ENCODE measurements at places on chromosomes 1 and 21. TPM values are rescaled to one million over a fixed set of nuclear protein-coding genes. Genes with fewer than 3 reads are reported as not detected.

DNA sequence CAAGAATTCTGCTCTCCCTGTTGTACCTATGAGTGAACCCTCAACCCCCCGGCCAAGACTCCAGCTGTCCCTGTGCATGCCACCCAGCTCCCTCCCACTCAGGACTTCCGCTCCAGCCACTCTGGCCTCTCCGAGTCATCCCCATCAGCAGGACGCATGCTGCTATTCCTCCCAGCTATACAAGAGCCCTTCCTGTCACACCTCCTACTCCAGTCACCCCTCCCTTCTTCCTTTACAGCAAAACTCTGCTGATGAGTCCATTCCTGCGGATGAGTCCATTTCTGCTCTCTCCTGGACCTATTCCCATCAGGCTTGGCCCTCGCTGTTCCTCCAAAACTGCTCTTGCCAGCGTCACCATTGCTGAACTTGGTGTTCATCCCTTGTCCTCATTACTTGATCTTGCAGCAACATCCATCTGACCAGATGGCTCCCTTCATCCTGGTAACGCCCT is 42.2 kb downstream of the H3-3A start:
- no peaks in the 10 kb centered on the region for H3K27me3 ChIP-seq
- H3K36me3 ChIP-seq: no peaks in the 10 kb centered on the region
- peaks cover 18% of the 10 kb centered on the region for H3K4me1 ChIP-seq

DNA sequence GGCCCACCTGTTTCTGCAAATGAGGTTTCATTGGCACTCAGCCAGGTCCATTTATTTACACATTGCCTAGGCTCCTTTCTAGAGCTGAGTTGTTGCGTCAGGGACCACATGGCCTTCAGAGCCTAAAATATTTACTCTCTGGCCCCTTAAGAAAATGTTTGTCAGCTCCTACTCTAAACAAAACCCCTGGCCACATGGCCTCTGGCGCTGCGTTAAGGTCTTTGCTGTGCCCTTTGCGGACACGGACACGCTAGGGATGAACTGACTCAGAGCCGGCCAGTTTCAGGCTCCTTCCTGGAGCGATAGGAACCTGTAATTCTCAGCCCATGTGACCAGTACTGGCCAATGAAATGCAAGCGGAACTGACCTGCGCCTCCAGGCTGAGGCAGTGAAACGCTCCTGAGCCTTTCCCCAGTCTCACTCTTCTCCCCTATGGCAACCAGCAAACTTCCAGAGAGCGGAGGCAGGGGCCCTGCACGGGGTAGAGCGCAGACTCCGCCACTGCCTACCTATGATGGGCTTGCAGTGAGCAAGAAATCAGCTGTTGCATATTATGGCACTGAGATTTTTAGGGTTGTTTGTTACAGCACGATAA is 160.3 kb downstream of the ETS2 start:
- no peaks in the 10 kb centered on the region for H3K36me3 ChIP-seq
- no peak overlapping the region for H3K27ac ChIP-seq
- no peaks in the 10 kb centered on the region for H3K27me3 ChIP-seq
- H3K4me3 ChIP-seq: no peak overlapping the region
- H3K4me1 ChIP-seq: no peaks in the 10 kb centered on the region

GRCh38 chr21:42236693-42237092 is 17.8 kb downstream of the ABCG1 start:
- DNase-seq: no peak
- peaks cover 82% of the 10 kb centered on the region for H3K4me1 ChIP-seq
- H3K36me3 ChIP-seq: no peaks in the 10 kb centered on the region
- peak overlapping the region; percentile 96 for H3K27ac ChIP-seq
- no peaks in the 10 kb centered on the region for H3K27me3 ChIP-seq

DNA sequence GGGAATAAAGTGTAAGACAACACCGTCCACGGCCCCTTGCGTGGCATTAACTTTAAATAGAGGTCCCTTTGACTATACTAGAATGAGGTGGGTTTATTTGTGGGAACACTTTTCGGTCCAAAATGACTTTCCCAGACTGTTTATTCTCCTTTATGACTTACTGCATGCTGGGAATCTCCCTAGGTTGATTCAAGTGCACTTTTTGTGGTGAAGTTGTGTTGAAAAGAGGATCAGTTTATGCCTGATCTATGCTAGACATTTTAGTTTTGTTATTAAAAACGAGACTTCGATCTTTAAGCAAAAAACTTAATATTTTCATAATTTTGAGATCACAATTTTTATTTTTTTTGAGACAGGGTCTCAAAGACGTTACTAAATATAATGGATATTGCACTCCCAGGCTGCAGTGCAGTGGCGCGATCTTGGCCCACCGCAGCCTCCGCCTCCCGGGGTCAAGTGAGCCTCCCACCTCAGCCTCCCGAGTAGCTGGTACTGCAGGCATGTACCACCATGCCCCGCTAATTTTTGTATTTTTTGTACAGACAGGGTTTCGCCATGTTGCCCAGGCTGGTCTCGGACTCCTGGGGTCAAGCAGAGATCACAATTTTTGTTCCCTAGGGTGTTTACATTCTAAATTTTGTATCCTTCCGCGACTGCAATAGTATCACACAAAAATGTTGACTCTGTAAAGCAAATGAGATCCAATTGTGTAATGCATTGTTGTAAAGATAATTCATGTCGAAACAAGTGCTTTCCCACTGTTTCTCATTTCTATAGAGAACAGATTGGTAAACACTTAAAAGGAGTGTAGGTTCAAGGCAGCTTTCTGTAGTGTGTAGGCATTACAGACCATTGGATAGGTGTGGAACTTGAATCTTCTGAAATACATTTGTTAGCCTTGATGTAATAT is 1.6 kb downstream of the CDC42 start:
- H3K36me3 ChIP-seq: peaks cover 3% of the 10 kb centered on the region
- peak overlapping the region; percentile 82 for H3K4me3 ChIP-seq
- H3K27ac ChIP-seq: peak overlapping the region; percentile 98
- H3K27me3 ChIP-seq: no peaks in the 10 kb centered on the region
- no peak for DNase-seq

DNA sequence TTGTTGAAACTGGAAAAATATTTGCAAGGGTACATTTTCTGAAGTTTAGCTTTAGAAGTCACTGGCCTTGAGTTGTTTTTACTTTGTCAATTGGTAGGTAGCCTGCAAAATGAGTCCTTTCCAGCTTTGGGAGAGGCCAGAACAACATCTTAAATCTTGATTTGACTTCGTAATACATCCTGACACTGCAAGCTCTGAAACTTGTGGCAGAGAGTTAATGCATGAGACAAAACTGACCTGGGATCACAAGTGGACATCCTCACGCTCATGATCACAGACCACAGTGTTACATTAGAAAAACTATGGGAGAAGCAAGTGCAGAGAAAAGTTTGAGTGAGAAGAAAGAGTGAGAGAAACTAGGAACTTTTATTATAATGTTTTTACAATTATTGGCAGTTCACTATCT is 550.9 kb downstream of the USP25 start:
- H3K27me3 ChIP-seq: no peaks in the 10 kb centered on the region
- DNase-seq: no peak
- H3K27ac ChIP-seq: no peak overlapping the region

DNA sequence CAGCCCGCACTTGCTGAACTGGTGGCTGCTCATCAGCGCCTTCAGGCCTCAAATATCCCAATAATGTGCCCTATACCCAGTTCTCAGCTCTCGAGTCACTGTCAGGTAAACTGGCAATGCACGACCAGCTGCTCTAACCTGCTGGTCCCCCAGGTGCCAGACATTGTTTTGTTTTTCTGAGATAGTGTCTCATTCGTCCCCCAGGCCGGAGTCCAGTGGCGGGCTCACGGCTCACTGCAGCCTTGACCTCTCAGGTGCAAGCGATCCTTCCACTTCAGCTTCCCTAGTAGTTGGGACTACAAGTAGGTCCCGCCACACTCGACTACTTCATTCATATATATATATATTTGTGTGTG is 1.0 kb upstream of the NADK start:
- H3K27me3 ChIP-seq: no peaks in the 10 kb centered on the region
- DNase-seq: no peak
- H3K4me1 ChIP-seq: peaks cover 76% of the 10 kb centered on the region
- H3K27ac ChIP-seq: peak overlapping the region; percentile 78

DNA sequence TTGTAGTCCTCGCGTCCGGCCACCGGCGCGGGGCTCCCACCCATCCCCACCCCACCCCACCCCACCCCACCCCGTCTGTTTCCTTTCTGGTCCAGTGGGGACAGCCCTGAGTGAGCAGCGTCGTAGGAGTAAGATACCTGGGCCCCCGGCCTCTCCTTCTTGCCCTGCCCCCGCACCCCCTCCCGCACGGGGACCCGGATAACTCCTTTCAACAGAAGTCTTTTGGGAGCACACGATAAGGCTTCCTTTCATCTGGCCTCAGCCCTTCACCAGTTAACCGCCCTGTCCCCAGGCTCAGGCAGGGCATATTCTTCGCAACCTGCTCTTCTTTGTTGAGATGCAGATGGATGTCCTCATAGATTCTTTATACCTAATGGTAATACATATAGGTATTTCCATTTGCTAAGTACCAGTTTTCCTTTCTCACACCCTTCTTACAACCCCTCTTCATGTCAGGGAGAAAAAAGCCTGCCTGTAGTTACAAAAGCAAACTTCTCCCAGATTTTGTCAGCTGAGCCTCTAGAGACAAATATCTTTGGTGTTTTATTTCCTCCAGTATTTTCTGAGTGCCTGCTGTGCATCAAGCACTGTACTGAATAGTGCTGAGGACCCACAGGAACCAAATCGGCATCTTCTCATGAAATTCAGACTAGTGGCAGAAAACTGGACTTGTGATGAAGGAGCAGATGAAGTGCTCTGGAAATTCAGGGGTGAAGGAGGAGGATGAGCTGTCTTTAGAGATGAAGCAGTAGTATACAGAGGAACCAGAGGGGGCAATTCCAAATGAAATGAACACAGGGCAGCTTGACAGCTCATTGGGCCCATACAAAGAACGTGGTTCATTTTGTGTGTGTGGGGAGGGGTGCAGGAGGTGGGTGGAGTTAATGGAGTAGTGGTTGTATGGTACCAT is 33.6 kb downstream of the SLC2A1 start:
- H3K27me3 ChIP-seq: no peaks in the 10 kb centered on the region
- H3K27ac ChIP-seq: peak overlapping the region; percentile 72
- peak overlapping the region; percentile 83 for H3K4me3 ChIP-seq
- peaks cover 23% of the 10 kb centered on the region for H3K4me1 ChIP-seq

DNA sequence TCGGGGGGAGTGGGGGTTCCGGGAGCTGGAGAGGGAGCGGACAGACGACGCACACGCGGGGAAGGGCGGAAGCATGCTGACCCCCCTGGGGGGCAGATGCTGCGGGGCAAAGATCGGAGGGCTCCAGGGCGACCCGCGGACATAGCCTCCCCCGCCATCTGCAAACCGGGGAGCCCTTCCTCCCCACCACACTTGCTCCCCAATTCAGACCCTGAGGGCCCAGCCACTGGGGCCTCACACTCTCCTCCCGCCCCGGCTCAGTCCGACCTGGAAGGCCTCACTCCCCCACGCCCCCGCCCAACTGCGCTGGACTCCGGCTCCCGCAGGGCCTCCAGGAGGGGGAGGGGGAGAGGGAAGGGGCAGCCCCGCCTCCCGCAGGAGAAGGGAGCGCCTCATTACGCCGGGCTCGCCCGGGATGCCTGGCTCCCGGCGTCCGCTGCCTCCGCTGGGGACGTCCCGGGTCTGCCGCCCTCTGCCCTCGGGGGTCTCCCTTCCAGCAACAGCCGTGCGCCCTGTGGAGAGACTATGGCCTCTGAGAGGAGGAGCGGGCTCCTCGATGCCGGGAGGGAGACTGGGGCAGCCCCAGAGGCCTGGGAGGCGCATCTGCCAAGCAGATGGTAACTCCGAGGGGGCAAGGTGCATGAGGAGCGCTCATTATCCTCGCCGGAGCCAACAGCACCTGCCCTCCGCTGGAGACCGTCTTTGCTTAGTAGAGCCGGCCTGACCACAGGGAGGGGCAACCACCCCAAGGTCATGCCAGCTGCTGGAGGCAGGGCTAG is 636 bp upstream of the CAMK2N1 start:
- peaks cover 24% of the 10 kb centered on the region for H3K4me1 ChIP-seq
- H3K27ac ChIP-seq: no peak overlapping the region
- no peak for DNase-seq
- H3K4me3 ChIP-seq: peak overlapping the region; percentile 73
- peaks cover 15% of the 10 kb centered on the region for H3K27me3 ChIP-seq
- H3K36me3 ChIP-seq: no peaks in the 10 kb centered on the region

DNA sequence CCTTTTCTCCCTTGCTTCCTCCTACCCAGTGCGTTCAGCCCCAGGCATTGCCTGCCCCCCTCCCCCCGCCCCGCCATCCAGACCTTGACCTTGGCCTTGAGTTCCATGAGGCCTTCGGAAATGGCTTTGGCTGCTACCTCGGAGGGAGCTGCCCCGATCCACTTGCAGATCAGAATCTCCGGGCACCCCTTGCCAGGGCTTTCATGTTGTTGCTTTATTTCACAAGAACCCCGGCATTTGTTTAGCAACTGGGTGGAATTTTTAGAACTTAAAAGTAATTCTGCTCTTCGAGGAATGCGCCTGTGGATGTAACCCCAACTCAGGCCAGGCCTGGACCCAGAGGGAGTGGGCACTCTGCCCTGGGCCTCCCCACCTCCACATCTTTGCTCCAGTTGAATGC is 154.1 kb upstream of the TMEM51 start:
- H3K4me3 ChIP-seq: no peak overlapping the region
- no peaks in the 10 kb centered on the region for H3K36me3 ChIP-seq
- no peaks in the 10 kb centered on the region for H3K27me3 ChIP-seq
- no peak overlapping the region for H3K27ac ChIP-seq
- no peak for DNase-seq

- no peak overlapping the region for H3K27ac ChIP-seq
- DNase-seq: no peak
- H3K4me3 ChIP-seq: no peak overlapping the region
- H3K36me3 ChIP-seq: no peaks in the 10 kb centered on the region
- no peaks in the 10 kb centered on the region for H3K27me3 ChIP-seq
These were observed 169.2 kb downstream of the LMX1A start for GRCh38 chr1:165187031-165188009.

- H3K27ac ChIP-seq: no peak overlapping the region
- DNase-seq: no peak
- no peaks in the 10 kb centered on the region for H3K36me3 ChIP-seq
- peaks cover 7% of the 10 kb centered on the region for H3K27me3 ChIP-seq
These were observed 374.9 kb upstream of the CAMK1G start for GRCh38 chr1:209208648-209209047.

DNA sequence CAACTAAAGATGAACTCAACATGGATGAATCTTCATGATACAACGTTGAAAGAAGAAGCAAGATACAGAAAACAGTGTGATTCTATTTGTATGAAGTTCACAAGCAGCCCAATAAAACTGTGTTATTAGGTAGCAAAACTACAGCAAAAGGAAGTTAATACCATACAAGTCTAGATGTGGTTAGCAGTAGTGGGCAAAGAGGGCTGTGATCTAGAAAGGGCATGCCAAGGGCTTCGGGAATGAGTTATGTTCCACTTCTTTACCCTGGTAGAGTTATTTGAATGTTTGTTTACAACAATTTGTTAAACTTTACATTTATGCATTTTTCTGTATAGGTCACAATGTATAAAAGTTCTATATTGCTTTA is 9.2 kb downstream of the TNFRSF9 start:
- no peaks in the 10 kb centered on the region for H3K36me3 ChIP-seq
- no peaks in the 10 kb centered on the region for H3K27me3 ChIP-seq
- no peak for DNase-seq
- peaks cover 29% of the 10 kb centered on the region for H3K4me1 ChIP-seq

The AADACL3 gene
- not detected for total RNA-seq

The TTC34 gene
- 4.9 TPM for total RNA-seq

The FAM131C gene
- not detected for total RNA-seq

The TAL1 gene
- total RNA-seq: not detected

The ANGPTL7 gene
- total RNA-seq: not detected

The DNASE2B gene
- not detected for total RNA-seq

The RGS8 gene
- not detected for total RNA-seq

Data from CD4-positive, alpha-beta memory T cell (primary cell).